ENCODE measurements at places on chromosomes 3 and 15.

DNA sequence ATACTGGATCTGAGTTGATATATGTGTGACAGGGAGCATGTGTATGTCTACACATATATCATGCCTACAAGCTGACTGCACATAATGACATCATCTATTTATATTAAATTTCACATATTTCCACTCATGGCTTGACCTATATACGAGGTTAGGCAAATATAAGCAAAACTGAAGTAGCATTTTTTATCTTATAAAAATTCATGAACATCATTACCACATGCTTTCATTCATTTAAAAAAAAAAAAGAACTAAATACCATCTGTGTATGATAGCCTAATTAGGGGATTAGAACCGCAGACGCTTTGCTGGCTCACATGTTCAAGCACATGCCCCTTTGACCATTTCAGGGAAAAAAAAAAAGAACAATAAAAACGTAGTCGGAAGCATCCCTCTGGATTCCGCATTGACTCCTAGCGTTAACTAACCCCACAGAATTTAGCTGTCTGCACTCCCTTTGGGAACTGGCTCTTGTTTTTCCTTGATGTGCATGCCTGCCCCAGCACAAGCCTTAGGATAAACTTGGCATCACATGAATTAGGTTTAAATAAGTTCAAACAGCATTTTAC lies 888.4 kb downstream of the ROBO1 start:
- no peak for DNase-seq

GRCh38 chr3:171829841-171830517 lies 13.2 kb upstream of the TMEM212 start:
- no peak for DNase-seq

GRCh38 chr3:45455040-45455439 lies 66.7 kb downstream of the LARS2 start:
- DNase-seq, result no peak

GRCh38 chr3:50655009-50655830 lies 19.5 kb upstream of the DOCK3 start:
- DNase-seq, result no peak

DNA sequence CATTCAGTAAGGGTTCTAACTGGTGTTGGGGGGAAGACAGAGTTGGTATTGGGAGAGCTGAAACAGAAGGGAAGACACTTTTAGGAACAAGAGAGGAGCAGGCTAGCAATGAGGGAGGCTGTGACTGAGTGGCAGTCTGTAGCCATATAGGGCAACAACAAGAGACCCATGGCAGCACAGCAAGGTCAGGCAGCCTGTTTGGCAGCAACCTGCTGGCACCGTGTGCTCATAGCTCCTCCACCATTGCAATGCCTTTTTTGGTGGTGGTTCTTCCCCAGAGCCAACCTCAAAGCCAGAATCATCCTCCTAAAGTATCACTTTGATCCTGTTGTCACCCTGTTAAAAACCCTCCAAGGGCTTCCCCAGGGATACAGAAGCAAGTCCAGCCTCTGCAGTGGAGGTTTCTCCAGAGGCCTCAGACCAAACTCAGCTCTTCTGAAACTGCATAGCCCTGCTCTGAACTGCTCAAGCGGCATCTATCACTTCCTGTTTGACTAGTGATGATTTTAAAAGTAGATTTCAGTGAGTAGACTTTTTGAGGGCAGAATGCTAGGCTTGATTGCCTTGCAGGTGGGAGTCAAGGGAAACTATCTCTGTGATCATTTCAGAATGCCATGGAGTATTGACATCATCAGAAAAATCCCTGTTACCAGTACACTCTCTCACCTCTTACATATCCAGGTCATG lies 176.9 kb downstream of the STAC start:
- no peak for DNase-seq

- no peak for DNase-seq
These were observed 230.3 kb upstream of the TBL1XR1 start for GRCh38 chr3:177427540-177427939.

- DNase-seq, result no peak
These were observed 299.6 kb downstream of the THSD4 start for GRCh38 chr15:71414853-71415252.

Measured in stimulated activated effector memory CD8-positive, alpha-beta T cell treated with anti-CD3 and anti-CD28 coated beads, Interleukin-12 subunit alpha, Interleukin-12 subunit beta, amount 100 ng/mL, for 72 hours (primary cell).